ENCODE measurements at places on chromosomes 3 and 15. TPM values are rescaled to one million over a fixed set of nuclear protein-coding genes. Genes with fewer than 3 reads are reported as not detected.

Gene WDR72
- total RNA-seq, result not detected

Gene LRRN1
- total RNA-seq, result not detected

Gene REC114
- not detected for total RNA-seq

Gene AAGAB
- 33.8 TPM for total RNA-seq

Gene SYNPR
- total RNA-seq, result not detected

Gene POPDC2
- total RNA-seq, result 0.10 TPM

Gene CTXN2
- not detected for total RNA-seq

Gene CNTN4
- not detected for total RNA-seq

Gene TSPAN3
- 304 TPM for total RNA-seq

Gene EFCC1
- 0.73 TPM for total RNA-seq

Gene TP63
- total RNA-seq, result not detected

Gene FEZF2
- total RNA-seq, result not detected

Gene IMPG2
- total RNA-seq, result 0.07 TPM

Gene SLC7A14
- total RNA-seq, result 0.25 TPM

Gene GRAMD2A
- 0.20 TPM for total RNA-seq

Gene APBA2
- total RNA-seq, result 29.7 TPM

Gene PCOLCE2
- not detected for total RNA-seq

Gene COMMD2
- total RNA-seq, result 24.6 TPM

Gene CPNE9
- total RNA-seq, result 0.30 TPM

Gene UBA7
- 46.2 TPM for total RNA-seq

Gene IL17RB
- total RNA-seq, result not detected

Gene ILDR1
- total RNA-seq, result not detected

Gene SEMA7A
- 0.67 TPM for total RNA-seq

Gene KNG1
- not detected for total RNA-seq

Gene EPHB3
- total RNA-seq, result not detected

Gene RAP2B
- total RNA-seq, result 28.2 TPM

Gene CMTM6
- total RNA-seq, result 123 TPM

Gene ZIC1
- not detected for total RNA-seq

Gene BTLA
- total RNA-seq, result not detected

Gene ISLR
- total RNA-seq, result not detected

Gene KIF15
- 13.8 TPM for total RNA-seq

Gene PRRT3
- 1.5 TPM for total RNA-seq

Gene GPR176
- 43.2 TPM for total RNA-seq
